Pulmonary artery endothelial cell (primary cell): ENCODE measurements at places on chromosomes 5 and 9.

GRCh38 chr5:123119334-123119986, 30.4 kb downstream of the PRDM6 start:
- DNase-seq, result no peak

DNA sequence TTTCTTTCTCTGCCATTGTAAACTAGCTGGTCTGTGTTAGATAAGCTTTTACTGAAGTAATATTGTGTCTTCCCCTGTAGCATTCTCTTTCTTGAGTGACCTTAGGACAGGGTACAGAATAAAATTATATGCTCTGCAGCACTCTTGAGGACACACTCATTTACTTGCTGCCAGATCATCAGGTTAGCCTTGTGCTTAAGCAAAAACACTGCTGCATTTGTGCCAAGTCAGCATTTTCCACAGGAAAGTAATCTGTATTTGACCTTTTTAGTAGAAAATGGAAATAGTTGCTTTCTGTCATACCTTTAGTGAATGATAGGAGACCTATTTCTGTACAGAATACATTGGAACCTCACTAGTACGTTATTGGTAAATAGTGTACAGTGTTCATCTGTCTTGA, 54.2 kb downstream of the LMNB1 start:
- DNase-seq, result no peak

DNA sequence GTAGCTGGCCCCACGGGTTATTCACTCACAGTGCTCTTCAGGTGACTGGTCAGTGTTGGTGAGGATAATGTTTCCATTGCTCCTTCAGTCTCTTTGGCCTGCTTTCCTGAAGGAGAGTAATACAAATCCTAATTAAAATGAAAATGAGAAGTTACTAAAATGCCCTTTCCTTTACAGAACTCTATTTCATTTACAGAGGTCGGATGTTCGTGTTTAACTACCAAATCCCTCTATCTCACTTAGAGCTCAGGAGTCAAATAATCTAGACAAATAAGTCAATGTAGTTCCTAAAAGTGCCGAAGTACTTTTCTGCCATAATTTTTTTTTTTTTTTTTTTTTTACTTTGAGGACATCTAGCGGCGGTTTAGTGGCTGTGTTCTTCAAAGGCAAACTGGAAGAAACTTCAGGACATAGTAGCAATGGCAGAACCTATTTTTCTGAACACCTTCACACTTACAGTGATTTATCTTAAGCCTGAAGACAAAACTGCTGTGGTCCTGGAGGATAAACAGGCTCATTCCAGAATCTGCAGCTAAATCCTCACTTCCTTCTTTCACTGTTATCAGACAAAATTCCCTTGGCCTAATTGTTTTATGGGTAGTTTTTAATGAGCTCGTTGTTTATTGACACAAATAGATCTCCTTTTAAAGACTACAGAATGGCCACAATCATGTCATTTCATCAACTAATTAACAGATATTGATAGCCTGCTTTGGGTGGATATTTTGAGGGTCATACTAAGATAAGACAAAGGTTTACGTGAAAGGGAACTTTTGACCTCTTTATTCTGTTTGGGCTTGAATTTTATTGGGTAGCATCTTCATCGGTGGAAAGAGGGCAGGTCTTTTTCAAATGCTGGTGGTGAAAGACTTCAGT, 207.6 kb upstream of the DMRTA1 start:
- DNase-seq, result no peak

GRCh38 chr5:172637110-172637580, 3.9 kb upstream of the NEURL1B start:
- no peak for DNase-seq

- no peak for DNase-seq
These were observed 52.4 kb downstream of the MEF2C start for GRCh38 chr5:88830567-88830966.

- peak; percentile 75 for DNase-seq
These were observed 595 bp downstream of the PDLIM7 start for GRCh38 chr5:177496727-177497291.

DNA sequence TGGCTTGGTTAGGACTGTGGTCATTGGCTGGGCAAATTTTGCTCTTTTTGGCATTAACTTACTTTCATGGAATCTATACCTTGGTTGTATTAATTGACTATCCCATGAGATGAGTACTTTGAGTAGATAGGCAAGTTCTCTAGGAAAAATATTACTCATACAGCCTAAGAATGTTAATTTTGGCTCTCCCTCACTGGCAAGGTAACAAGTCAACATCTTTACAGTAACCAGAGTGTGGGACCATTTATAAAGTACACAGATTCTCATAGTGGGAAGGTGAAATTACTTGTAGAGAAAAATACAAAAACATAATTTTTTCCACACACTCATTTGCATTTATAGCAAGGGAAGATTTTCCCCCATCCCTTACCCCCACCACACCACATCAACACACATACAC, 154.6 kb upstream of the ZNF608 start:
- DNase-seq, result no peak

DNA sequence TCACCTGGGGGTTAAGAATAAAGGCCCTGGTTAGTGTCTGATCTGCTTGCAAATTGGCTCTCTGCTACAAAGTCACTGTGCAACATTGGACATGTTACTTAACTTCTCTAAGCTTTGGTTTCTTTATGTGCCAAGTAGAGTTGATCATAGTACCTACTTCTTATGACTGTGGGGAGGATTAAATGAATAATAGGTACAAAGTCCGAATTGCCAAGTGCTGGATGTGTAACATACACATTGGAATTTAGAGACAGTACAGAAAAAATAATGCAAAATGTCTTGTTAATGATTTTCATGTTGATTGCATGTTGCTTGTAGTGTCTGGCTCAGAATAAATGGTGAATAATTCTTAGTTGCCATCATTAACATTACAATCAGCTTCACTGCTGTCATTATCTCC, 2.2 kb downstream of the DOCK8 start:
- DNase-seq, result no peak

DNA sequence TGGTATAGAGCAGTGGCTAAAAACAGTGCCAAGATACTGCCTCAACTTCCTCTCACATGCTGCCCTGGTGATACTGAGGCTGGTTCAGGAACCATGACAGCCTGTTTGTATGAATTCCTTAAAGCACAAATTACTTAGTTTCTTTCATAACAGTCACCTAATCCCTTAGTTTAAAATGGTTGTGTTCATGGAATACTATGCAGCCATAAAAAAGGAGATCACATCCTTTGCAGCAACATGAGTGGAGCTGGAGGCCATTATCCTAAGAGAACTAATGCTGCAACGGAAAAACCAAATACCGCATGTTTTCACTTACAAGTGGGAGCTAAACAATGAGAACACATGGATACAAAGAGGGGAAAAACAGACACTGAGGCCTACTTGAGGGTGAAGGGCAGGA, 21.8 kb downstream of the ZFP62 start:
- DNase-seq, result no peak

GRCh38 chr5:61298580-61298979, 33.5 kb upstream of the ZSWIM6 start:
- DNase-seq, result no peak

DNA sequence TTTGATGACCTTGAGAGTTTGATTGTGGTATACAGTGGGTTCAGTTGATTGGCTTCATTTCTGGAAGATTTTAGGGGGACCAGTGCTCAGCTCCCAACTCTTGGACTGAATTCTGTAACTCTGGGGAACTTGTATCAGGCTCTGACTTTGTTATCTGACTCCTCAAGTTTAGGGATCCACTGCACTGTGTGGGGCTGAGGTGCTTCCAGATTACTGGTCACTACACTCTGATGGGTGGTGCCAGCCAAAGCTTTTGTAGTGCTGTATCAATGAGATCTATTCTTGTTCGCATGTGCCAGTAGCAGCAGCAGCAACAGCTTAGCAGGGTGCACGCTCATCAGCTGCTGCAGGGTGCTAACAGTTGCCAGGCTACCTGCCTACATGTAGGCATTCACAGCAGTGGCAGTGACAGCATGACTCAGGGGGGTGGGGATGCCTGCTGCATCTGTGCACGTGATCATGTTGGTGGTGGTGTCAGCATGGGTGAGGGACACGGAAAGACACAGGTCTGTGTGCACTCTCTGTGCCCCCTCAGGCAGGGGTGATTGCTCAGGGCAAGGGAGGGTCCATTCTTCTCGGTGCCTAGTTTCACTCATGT, 438.8 kb upstream of the SEMA6A start:
- DNase-seq, result no peak

GRCh38 chr5:122896598-122897282, 51.3 kb downstream of the SNX24 start:
- no peak for DNase-seq

DNA sequence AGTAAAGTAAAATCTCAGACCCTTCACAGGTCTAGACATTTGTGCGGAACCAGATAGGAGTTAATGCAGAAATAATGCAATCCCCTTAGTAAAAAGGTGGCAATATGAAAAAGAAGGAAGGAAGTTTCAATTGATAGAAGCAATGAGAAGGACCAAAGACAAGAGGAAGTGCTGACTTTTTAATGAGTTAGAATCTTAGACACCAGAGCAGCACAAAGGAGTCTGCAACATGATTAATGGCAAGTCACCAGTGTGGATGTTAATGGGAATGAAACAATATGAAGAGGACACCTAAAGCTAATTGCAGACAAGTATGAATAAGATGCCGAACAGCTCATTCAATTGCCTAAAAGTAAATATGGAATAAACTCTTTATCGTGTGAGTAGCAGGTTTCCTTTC, 50.9 kb downstream of the MEGF9 start:
- DNase-seq, result no peak

- DNase-seq, result no peak
These were observed 72.8 kb upstream of the COL5A1 start for GRCh38 chr9:134568811-134569210.

GRCh38 chr5:125143011-125143410, 396.6 kb upstream of the ZNF608 start:
- DNase-seq, result no peak
